ENCODE measurements at places on chromosomes 12 and 14.

DNA sequence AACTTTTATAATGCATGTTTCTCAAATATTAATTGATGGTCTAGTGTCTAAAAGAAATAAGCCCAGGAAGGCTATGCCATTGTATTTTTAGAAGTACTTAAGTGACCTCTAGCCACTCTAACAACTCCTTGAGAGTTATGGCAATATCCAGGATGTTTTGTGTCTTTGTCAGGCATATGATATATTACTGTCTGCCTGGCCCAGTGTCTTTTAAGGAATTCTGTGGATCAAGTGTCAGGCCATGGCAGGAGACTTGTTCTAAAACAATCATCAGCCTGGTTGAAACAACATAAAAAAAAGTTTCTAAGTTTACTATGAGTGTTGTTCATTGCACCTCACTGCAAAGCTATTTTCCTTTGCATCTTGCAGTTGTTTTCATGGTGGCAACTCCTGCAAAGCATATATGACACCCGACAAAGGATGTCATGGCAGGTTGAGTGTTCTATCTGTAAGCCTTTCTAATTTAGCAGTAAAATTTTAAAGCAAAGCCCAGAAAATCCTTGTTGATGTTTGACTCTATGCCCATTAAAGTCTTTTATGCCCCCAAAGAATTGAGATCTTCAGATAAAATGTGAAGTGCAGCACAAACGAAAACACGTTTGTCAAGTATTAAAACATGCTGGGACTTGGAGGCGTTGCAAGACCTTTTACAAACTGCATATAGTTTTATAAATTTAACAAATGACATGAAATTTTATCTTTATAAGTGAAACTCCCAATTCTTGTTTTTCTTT, 89.5 kb upstream of the SLC38A2 start:
- peak; percentile 67 for DNase-seq

GRCh38 chr12:52242442-52243258, 9.6 kb downstream of the KRT7 start:
- DNase-seq: no peak

- DNase-seq: no peak
Measured at GRCh38 chr14:101118746-101119591, 215.4 kb upstream of the RTL1 start.

- peak; percentile 57 for DNase-seq
Measured at GRCh38 chr12:106303202-106303820, 778 bp downstream of the TCP11L2 start.

GRCh38 chr12:93790472-93791152, 113.4 kb downstream of the CRADD start:
- peak; percentile 89 for DNase-seq

- DNase-seq: peak; percentile 15
Measured at GRCh38 chr14:23624830-23625404, 11.2 kb upstream of the DHRS2 start.

GRCh38 chr12:121004253-121004815, 12.0 kb downstream of the C12orf43 start:
- DNase-seq: no peak

- peak; percentile 71 for DNase-seq
Measured at GRCh38 chr14:29548948-29549370, 378.7 kb downstream of the PRKD1 start.

DNA sequence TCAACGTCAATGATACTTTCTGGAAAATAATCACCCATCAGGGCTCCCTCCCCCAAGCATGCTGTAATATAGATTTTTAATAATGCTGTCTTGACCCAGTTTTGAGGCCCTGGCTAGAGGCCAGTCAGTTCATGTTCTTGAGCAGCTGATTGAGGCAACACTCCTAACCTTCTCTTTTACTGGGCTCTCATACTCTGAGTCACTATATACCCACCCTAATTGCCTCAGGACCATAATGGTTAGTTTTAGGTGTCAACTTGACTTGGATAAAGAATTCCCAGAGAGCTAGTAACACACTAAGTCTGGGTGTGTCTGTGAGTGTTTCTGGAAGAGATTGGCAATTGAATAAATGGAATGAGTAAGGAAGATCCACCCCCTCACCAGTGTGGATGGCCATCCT, 527.0 kb upstream of the ATP2B1 start:
- peak; percentile 83 for DNase-seq

DNA sequence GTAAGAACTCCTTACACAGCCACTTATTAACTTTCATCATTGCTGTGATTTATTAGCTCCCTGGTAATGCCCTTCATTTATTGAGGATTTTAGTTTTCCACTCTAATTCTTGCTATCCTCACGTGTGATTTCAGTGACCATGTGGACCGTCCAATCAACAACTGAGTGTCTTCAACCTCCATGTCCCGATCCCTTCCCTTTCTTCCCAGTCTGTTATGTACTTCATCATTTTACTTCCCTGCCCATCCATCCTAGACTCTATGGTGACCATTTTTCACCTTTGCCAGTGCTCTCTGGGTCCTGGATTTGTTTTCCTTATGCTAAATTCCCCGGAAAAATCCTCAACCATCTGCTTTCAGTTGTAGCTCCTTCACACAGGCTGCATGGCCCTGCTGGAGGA, 111.0 kb downstream of the MSRB3 start:
- no peak for DNase-seq

DNA sequence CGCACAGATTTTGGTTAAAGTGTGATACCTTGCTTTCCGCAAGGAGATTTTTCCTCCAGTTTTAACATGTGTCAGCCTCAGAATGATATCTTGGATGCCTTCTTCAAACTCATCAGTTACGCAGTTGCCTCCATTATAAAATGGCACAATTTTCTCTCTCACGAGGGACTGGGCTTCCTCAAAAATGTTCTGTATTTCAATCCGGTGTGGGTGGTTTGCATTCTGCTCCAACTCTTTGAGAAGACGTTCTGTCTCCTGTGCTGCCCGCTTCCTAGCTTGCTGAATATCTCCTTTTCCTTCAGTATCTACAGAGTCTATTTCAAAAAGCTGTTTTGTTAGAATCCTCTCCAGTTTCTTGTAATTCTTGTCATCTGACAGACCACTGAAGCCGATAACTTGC, 1.8 kb downstream of the BAG5 start:
- no peak for DNase-seq

GRCh38 chr12:115519359-115519758, 758.1 kb downstream of the MED13L start:
- no peak for DNase-seq

DNA sequence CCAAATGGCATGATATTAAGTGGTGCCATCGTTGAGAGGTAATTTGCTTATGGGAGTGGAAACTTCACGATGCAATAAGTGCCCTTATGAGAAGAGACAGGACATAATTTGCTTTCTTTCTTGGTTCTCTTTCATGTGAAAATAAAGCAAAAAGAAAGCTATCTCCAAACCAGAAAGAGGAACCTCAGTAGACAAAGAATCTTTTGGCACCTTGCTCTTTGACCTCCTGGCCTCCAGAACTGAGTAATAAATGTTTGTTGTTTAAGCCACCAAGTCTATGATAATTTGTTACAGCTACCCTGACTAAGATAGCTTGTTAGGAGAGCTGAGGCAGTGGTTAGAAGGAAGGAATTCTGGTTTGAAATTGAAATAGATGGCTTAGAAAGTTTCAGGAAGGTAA, 39.6 kb downstream of the CCER1 start:
- DNase-seq: no peak

DNA sequence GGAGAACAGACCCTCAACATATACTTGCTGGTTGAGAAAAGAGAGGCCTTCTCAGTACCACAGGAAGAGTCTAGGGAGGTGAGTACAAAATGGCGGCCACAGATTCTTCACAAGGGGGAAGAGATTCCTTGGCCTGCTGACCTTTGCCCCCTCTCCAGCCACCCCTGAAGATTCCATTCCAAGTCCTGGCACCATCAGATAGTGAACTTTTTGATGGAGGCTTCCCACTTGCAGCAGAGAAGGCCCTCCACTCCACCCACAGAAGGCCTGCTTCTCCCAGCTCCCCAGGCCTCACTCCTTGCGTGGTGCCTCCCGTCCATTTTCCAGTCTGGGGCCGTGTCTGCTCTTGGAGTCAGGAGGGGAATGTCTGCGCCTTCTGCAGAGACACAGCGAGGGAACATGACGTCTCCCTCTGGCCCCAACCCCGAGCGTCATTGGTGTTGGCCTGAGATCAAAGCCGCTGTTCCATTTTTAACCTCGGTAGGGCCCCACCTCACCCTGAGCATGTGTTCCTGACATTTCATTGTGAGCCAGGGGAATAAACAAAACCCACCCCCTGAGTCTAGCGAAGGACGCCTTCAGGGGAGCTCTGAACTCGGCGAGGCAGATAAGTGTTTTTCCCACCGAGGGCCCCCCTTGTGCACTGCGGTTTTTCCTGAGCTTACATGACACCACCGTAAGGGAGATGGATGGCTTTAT, 268.7 kb upstream of the TBX3 start:
- DNase-seq: no peak

GRCh38 chr12:103640831-103641230, 53.8 kb downstream of the STAB2 start:
- no peak for DNase-seq

- no peak for DNase-seq
Measured at GRCh38 chr14:93862265-93862664, 64.9 kb upstream of the FAM181A start.

DNA sequence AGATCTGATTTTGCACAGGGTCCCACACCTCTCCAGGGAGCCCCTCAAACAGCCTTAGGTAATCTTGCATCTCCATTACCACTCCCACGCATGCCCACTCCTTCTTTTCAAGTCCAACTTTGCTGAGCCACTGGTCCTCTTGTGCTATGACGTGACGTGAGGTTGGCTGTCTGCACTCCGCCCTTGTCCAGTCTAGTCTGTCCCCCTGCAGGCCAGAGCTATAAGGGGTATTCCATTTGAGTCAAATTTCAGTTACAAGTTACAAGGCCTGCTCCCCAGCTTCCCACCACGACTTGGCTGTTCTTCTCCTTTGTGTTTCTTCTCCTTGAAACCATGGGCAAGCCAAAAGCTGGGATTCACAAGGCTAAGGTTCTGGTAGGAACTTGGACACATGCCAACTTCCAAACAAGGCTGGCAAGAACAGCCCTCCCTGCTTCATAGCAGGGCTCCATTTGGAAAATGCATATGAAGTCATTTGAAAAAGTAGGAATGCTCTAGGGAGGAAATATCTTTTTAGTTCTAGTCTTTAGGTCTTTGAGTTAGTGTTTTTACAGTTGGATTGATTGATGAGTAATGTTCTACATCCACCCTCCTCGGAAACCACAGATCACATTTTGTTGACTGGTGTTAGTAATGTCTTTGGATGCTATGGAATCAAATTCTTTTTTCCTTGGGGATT, 49.1 kb downstream of the KCNA1 start:
- DNase-seq: peak; percentile 83

DNA sequence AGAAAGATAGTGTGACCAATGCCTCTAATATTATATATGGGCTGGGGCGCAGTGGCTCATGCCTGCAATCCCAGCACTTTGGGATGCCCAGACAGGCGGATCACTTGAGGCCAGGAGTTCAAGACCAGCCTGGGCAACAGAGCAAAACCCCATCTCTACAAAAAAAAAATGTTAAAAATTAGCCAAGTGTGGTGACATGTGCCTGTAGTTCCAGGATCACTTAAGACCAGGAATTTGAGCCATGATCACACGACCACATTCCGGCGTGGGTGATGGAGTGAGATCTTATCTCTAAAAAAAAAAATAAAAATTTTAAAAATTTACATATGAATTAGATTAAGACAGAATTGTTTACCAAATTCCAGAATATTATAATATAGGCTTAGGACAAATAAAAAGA, 12.0 kb downstream of the TM7SF3 start:
- DNase-seq: no peak

- DNase-seq: no peak
Measured at GRCh38 chr12:104670439-104671408, 214.0 kb downstream of the CHST11 start.

DNA sequence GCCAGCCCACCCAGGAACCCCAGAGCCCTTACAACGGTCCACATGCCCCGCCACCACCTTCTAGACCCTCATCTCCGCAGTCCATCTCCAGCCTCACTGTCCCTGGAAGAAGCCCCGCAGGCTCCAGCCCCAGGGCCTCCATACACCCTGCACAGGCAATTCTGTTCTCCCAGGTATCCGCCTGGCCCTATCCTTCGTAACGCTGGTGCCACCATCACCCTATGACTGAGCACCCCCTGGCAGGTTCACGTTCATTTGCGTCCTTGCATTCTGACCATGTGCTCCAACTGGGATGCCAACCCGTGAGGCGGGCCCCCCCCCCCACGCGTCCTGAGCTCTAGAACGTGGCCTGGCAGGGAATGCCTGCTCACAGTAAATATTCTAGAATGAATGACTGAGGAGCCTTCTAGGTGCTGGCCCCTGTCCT, 675 bp upstream of the SCARB1 start:
- DNase-seq: no peak

DNA sequence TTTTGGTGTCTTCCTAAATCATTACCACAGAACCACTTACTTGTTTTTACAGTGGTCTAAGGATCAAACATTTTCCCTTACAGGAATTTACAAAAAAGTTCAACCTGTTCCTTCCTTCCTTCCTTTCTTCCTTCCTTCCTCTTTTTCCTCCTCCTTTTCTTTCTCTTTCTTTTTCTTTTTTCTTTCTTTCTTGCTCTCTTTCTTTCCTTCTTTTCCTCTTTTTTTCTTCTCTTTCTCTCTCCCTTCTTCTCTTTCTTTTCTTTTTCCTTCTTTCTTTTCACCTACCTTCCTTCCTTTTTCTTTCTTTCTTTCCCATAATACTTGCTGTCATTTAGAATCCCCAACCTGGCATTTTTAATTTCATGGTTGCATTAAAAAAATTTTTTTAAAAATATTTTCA, 59.2 kb upstream of the PPP4R3A start:
- DNase-seq: no peak

GRCh38 chr12:93518725-93519124, 51.4 kb downstream of the MRPL42 start:
- DNase-seq: peak; percentile 78

DNA sequence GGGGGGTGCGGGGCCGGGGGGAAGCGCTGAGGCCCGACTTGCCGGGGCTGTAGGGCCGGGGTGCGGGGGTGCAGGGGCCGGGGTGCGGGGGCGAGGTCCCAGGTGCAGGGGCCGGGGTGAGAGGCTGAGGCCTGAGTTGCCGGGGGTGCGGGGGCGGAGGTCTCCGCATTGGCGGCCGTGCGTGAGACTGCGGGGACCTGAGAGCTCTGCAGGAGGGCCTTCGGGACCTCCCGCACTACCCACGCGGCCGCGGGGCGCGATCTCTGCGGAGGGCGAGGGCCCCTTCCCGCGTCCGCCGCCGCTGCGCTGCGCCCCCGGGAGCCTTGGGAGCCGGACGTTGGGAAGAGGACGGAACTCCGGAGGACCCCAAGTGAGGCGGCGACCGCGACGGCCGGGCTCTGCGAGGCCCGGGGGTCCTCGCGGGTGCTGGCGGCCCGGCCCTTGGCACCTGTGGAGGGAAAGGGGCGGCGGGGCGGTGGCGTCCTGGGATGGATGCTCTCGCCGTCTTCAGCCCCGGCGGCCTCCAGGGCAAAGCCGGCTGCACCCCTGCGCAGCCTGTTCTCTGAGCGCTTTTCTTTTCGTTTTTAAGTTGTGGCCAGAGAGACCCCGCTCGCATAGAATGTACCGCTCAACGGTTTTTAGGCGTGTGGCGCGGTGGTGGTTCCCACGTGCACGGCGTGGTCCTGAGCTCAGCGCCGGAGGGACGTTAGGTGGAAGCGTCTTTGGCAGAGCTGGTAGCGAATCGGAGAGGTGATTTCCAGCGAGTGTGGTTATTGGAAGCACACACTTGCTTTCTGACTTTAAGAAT, 1.3 kb downstream of the PIWIL1 start:
- DNase-seq: no peak
